Esophagus muscularis mucosa (tissue), 4 donors: ENCODE measurements at places on chromosomes 16 and 17. TPM values are rescaled to one million over a fixed set of nuclear protein-coding genes. Genes with fewer than 3 reads are reported as not detected.

DNA sequence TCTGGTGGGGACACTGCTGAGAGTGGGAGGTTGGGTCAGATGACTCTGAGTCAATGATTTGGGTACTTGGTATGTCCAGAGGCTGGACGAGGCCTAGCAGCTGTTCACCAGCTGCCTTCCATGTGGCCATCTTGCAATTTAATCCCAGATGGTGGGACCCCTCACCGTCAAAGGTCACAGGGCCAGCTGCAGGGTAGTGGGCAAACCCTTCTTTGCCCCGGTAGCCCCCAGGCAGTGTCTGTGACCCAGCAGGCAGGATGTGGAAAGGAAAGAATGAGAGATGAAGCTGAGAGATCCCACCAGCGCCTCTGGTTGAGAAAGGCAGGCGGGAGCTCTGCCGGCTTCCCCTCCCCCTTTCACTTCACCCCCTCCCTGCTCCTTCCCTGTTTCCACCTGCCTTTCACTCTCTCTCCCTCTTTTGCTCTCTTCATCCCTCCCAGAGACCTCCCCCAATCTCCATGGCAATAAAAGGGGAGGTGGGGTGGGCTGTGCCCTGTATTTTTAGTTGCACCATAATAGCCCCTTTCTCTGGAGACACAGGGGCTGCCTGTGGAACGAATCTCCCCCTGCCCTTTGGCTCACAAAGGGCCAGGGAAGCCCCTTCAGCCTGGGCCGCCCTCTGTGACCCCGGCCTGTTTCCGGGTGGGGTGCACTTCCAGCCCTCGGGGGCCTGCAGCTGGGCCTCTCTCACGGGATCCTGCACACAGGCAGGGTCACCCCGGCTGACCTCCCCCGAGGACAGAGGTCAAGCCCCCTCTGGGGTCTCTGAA is 20.2 kb downstream of the CDK5RAP3 start:
- no peak for DNase-seq

GRCh38 chr17:73338050-73338521 is 26.3 kb upstream of the CDC42EP4 start:
- DNase-seq, result no peak

GRCh38 chr17:76123749-76124581 is 17.1 kb downstream of the FOXJ1 start:
- no peak for DNase-seq

Gene GJC1
- total RNA-seq, result 61.9 TPM

Gene DYNLL2
- 36.9 TPM for total RNA-seq
